ENCODE measurements at places on chromosomes 2 and 18.

DNA sequence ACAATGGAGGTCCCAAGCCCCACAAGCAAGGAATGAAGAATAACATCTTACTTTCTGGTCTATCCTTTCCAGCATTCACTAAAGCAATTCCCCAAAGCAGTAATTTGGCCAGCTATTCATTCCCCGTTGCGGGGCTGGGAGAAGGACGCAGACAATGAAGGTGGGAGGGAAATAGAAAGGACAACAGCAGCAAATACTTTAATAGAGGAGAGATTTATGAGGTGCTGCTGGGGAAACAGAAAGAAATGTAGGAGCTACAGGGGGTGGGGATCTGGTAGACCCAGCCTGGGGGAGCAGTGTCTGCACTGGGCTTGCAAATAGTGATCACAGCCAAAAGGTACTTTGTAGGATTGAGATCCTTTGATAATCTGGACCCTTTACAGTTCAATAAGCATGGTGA, 13.9 kb upstream of the ATL2 start:
- no peak for DNase-seq

DNA sequence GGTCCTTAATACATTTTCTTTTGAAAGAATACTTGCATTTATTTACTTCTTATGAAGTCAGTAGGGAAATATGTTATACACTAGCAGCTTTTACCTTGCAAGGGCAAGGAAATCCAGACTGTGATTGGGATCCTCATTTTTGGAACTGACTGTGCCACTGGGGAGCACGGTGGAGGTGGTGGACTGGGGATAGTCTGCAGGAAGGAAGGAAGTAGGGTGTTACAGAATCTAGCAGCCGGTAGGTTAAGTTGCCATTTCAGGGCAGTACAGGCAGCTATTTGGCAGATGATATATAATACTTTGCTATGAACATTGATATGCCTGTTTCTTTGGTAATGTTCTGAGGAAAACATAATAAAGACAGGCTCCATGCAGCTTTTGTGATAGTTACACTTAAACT, 238.3 kb downstream of the PHLPP1 start:
- DNase-seq, result no peak

DNA sequence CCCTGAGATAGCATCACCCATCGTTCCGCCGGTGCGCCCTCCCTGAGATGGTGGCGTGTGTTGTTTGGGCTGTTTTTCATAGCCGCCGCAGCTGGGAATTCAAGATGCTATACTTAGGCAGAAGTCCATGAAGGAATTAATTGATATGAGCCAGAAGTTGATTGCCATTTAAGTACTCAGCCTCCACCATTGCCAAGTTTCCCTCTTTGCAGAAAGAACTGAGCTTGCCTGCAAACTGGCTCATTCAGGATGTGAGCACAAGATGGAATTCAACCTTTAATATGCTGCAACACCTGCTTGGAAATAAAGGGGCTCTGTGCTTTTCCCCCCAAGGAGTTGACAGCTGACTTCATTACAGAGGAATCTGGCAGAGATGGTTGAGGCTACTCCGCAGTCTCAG, 295.5 kb downstream of the ZNF521 start:
- no peak for DNase-seq

DNA sequence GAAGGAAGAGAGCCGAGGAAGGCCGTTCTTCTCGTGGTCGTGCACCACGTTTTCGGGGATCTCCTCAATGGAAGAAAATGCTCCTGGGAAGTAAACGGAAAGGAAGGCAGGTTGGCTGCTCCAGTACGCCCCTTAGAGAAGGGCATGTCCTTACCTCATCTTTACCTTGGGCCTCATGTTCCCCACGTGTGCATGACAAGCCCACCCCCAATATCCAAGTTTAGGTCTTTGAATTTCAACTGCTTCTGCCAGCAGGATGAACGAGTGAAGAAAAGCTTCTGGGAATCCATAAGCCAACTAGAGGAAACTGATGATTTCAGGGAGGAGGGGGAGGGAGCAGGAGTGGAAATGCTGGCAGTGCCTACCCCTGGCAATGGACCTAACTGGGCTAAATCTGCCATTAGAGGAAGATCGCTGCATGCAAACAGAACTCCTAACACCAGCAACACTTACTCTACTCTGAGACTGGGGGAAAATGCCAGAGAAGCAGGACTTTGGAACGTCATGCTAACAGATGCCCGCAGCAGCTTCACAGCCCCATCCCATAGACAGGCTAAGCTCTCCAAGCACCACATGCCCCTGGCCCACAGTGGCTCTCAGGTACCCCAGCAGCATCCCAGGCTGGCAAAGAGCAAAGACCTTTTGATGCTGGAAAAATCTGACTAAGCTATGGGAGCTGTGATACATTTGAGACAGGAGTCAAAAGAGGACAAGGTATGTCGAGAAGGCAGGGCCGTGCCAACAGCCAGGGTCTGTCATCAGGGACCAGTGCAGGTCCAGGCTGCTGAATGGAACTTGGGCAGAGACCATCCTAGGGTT, 21.7 kb downstream of the CHST10 start:
- no peak for DNase-seq

DNA sequence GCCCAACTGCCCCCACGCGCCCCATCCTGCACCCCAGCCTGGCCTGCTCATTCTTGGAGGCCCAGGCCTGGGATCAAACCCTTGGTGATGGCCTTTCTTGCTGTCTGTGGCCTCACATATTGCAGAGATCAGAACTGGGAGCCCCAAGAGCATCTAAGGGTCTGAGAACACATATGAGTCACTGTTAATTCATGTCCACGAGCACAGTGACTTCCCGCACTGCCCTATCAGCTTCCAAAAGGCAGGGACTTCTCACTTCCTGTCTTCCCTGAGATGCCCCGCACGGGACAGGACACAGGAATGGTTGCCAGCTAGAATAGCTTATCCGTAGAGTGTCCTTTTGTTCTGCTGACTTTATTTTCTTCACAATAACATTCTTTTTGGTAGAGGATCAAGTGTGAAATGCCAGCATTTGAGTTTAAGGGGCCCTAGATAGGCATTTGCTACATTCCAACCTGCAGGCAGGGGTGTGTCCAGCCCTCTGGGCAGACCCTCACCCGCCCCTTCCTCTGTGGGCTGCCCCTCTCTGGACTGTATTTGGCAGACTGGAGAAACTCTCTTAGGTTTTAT, 21.1 kb upstream of the CELF4 start:
- no peak for DNase-seq

DNA sequence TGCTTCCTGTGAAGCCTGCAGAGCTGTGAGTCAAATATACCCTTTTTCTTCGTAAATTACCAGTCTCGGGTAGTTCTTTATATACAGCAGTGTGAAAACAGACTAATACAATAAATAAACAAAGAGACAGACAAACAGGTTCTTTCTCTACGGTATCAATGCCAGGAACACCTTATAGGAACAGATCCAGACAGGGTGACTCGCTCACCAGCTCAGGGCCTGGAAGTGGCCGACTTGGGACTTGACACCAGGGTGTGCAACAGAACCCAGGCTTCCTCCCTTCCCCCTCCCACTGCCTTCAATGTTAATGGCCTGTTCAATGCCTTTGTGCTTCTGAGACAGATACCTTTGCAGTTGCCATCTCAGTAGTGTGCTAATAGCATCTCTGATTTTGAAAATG, 309.5 kb downstream of the ALK start:
- DNase-seq, result no peak

GRCh38 chr2:67259556-67260342, 137.4 kb upstream of the ETAA1 start:
- no peak for DNase-seq

GRCh38 chr2:79452651-79453050, 60.2 kb upstream of the CTNNA2 start:
- no peak for DNase-seq

- DNase-seq, result no peak
Measured at GRCh38 chr2:233818639-233819621, 35.4 kb downstream of the HJURP start.

DNA sequence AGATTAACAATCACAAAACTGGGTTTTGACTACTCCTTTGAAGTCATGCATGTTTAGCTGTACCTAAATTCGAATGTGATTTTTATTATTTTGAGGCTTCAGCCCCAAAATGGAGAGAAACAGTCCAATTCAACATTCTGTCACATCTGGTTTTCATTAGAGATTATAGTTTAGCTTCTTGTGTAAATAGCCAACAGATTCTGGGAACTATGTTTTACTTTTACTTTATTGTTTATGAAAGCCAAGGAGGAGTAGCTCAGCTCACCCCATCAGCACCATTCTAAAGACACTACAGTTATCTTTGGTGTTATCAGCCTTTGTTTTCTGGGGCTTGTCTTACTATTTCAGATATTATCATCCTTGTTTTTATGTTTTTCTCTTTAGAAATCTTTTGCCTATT, 465.0 kb upstream of the CWC22 start:
- no peak for DNase-seq

DNA sequence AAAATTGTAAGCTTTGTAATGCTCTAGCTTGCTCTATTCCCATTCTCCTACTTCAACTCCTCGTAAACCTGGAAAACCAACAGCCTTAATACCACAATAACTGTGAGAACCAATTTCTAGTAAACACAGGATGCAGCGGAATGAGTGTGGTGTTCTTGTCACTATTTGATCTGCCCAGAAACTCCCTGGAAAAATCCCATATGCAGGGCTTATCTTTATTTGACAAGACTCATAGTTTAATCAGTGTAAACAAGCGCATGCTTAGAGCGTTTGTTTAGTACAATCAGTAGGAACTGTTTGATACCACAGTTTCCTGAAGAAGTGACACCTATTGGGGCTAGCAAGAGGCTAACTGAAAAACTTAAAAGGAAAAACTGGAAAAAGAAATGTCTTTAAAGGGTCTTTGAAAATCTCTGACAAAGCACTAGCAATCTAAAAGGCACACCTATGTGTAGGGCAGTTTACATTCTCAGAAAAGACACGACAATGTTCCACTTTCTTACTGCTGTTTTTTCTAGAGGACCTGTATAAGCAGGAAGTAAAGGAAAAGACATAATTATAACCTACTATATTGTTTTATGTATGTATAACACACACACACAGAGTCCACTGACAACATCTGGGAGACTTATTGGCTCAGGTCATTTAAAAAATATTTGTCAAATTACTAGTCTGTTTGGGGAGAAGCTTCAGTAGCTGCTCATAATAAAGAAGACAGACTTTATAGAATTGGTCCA, 241.4 kb upstream of the KLHL14 start:
- no peak for DNase-seq

DNA sequence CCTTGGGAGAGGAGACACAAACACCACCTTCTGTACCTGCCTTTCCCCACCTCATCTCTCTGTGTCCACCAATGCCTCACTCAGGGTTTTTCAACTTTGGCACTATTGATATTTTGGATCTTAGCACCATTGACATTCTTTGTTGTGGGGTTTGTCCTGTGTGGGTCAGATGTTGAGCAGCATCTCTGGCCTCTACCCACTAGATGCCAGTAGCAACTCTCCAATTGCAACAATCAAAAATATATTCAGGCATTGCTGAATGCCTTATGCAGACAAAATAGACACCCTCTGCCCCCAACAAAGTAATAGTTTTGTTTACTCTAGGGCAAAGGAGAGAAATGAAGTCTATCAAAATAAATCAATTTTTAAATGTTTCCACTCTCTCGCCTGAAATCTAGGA, 1384.3 kb upstream of the NXPH2 start:
- no peak for DNase-seq

DNA sequence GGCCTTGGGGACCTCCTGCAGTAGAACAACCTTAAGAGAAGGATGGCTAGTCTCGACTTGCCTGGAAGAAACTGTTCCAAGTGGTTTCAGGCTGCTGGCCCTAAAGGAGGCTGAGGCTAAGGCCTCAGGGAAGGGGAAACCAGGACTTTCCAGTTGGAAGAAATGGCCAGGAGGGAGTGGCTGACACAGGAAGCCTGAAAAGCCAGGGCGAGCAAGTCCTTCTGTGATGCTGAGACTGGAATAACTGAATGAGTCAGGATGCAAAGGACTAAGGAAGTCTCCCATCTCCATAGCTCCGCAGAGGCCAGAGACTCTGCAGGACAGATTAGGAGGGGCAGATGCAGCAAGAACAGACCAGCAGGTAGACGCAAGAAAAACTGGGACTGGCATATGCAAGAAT, 7.4 kb downstream of the HTRA2 start:
- DNase-seq, result no peak

Data from midbrain (tissue), 1 donor.